ENCODE measurements at places on chromosomes 12 and 14.

DNA sequence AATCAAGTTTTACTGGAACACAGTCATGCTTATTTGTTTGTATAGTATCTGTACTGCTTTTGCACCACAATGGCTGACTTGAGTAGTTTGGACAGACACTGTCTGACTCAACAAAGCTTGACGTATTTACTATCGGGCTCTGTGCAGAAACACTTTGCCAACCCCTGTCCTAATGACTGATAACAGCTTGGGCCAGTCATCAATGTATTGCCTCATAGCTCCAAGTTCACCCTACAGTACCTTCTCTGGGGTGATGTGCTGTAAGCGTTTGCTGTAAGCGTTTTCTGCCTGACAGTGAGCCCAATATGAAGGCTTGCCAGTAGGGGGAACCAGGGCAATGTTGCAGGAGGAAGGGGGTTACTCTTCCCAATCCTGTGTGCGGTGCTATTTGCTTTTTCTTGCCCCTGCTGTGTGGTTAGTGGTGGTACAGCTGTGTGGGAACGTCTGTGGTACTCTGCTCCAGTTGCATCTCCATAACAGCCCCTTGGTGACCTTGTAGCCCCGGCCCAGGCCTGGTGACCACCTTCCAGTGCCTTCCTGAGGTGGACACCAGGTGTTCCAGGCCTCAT lies 5.4 kb upstream of the CCDC177 start:
- DNase-seq: no peak

- DNase-seq: no peak
Measured at GRCh38 chr12:69179786-69180185, 59.6 kb upstream of the CPSF6 start.

DNA sequence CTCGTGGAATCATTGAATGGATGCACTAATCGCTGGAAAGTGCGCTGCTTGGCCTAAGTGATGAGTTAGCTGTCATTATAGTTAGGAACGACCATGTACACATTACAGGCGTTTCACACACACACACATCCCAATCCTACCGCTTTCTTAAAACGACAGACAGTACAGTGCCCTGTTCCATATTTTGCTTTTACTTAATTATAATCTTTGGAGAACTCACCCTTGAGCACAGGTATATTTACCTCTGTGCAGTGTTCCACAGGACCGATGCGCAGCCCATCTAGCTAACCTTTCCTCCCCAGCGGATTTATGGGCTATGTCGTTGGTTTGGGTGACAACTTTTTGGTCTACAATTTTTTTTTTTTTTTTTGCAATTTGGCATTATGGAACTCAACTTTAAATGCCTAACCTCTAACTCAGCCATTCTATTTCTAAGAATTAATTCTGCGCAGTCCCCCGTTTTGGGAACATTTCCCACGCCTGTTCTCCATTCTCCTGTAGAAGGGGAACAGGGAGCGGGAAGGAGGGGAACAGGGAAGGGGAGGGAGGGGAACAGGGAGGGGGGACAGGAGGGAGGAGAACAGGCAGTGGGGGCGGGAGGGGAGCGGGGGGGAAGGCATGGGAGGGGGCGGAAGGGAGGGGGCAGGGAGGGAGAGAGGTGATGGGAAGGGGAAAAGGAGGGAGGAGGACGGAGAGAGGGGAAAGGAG lies 663 bp upstream of the ULK1 start:
- DNase-seq: no peak

GRCh38 chr12:58030566-58031279 lies 89.4 kb downstream of the ATP23 start:
- no peak for DNase-seq

- no peak for DNase-seq
Measured at GRCh38 chr14:22002860-22003284, 329.3 kb upstream of the OR4E1 start.

- no peak for DNase-seq
Measured at GRCh38 chr14:103533999-103534575, 5.1 kb downstream of the TRMT61A start.

Measured in NCI-H187 (cell line).